ENCODE measurements at places on chromosomes 11 and 22.
A peak's percentile ranks its signal among the peaks of the same experiment; 100 is the strongest.

DNA sequence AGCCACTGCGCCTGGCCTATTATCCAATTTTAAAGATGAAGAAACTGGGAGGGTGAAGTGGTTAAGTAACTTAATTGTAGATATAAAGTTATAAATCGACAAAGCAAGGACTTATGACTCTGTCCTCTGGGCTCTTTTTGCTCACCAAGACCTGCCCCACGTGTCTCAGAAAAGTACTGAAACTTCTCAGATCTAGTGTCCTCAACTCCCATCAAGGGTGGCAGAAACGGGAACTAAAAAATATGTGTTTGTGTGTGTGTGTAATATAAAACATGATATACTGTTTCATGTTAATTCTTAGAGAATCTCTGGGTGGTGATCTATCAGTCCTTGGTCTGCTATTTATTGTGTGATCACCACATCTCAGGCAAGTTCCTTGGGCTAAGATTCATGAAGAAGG lies 104.9 kb downstream of the GAB2 start:
- no peaks in the 10 kb centered on the region for H3K36me3 ChIP-seq
- H3K4me3 ChIP-seq: no peak overlapping the region
- peaks cover 64% of the 10 kb centered on the region for H3K4me1 ChIP-seq
- no peaks in the 10 kb centered on the region for H3K27me3 ChIP-seq
- H3K27ac ChIP-seq: peak overlapping the region; percentile 73
- peak; percentile 47 for DNase-seq

DNA sequence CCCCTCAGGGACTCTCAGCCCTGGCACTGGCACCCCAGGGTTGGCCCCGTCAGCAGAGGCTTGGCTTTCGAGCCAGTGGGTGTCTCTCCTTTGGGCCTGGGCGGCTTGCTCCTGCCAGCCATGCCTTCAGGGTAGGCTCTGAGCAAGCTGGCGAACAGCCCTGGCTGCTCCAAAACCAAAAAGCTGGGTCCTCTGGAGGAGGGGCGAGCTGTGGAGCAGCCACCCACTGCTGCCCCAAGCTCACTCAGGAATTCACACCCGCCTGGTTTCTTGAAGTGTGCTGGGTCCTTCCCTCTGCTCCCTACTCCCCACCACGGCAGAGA lies 6.2 kb downstream of the YDJC start:
- peak overlapping the region; percentile 68 for H3K27ac ChIP-seq
- no peak for DNase-seq
- H3K36me3 ChIP-seq: peaks cover 22% of the 10 kb centered on the region
- no peaks in the 10 kb centered on the region for H3K27me3 ChIP-seq
- H3K4me1 ChIP-seq: peaks cover 44% of the 10 kb centered on the region

DNA sequence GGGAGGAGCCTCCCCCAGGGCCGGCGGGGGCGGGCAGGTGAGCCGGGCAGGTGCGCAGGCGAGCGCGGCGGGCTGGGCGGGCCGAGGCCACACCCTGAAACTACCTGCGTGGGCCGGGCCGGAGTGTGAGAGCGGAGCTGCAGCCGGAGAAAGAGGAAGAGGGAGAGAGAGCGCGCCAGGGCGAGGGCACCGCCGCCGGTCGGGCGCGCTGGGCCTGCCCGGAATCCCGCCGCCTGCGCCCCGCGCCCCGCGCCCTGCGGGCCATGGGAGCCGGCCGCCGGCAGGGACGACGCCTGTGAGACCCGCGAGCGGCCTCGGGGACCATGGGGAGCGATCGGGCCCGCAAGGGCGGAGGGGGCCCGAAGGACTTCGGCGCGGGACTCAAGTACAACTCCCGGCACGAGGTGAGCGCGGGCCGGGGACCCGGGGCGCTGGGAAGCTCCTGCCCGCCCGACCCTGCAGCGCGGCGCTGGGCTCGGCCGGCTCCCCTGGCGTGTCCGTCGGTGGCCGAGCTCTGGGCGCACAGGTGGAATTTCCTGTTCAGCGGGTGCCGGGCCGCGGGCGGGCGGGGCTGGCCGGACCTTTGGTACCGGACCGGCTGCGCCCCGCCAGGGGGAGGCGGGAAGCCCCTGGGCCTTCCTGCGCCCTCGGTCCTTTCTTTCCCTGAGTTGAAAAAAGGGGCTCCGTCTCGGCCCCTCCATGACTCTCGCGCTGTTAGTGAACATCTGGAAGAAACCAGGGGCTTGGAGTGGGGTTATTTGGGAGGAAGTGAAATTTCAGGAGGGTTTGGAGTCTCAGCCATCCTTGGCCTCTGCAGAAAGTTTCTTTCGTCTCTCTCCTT lies at the start of gene ST14:
TSS of gene ST14 (plus strand) at position 126 of the 841 bp plus-strand sequence. CDS start at position 324, 198 bp downstream.
- no peaks in the 10 kb centered on the region for H3K36me3 ChIP-seq
- no peak within 1 kb of the TSS for H3K27ac ChIP-seq

GRCh38 chr11:62273284-62273683 lies 3.3 kb downstream of the SCGB2A2 start:
- H3K4me3 ChIP-seq: no peak overlapping the region
- H3K4me1 ChIP-seq: no peaks in the 10 kb centered on the region
- no peak for DNase-seq
- no peak overlapping the region for H3K27ac ChIP-seq
- H3K27me3 ChIP-seq: peaks cover 3% of the 10 kb centered on the region

DNA sequence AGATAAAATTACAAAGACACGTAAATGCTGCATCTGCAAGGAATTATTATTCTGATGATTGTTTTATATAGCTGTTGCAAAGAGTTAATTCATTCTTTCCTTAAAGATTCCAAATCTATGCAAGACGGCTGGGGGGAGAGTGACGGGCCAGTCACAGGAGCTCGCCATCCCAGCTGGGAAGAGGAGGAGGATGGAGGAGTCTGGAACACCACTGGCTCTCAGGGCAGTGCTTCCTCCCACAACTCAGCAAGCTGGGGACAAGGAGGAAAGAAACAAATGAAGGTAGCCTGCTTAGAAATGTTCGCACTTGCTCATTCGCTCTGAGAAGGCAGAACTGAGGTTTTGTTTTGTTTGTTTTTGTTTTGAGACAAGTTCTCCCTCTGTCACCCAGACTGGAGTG lies 73.0 kb upstream of the ADSL start:
- peaks cover 73% of the 10 kb centered on the region for H3K36me3 ChIP-seq
- peak overlapping the region; percentile 59 for H3K27ac ChIP-seq
- no peak for DNase-seq

GRCh38 chr11:70637949-70638583 lies 239.7 kb downstream of the CTTN start:
- H3K4me1 ChIP-seq: peaks cover 7% of the 10 kb centered on the region
- H3K27me3 ChIP-seq: no peaks in the 10 kb centered on the region
- DNase-seq: no peak
- H3K27ac ChIP-seq: no peak overlapping the region
